ENCODE measurements at places on chromosomes 6 and 20.

- DNase-seq: no peak
Observed at GRCh38 chr20:50224531-50225255, 34.1 kb downstream of the CEBPB start.

GRCh38 chr6:31765559-31765909, 3.1 kb downstream of the SAPCD1 start:
- DNase-seq: no peak

GRCh38 chr20:39342463-39342862, 380.3 kb downstream of the DHX35 start:
- DNase-seq: no peak

GRCh38 chr20:56698297-56698696, 69.2 kb downstream of the TFAP2C start:
- no peak for DNase-seq

- DNase-seq: no peak
Observed at GRCh38 chr20:33119725-33120720, 40.6 kb downstream of the BPIFB4 start.

DNA sequence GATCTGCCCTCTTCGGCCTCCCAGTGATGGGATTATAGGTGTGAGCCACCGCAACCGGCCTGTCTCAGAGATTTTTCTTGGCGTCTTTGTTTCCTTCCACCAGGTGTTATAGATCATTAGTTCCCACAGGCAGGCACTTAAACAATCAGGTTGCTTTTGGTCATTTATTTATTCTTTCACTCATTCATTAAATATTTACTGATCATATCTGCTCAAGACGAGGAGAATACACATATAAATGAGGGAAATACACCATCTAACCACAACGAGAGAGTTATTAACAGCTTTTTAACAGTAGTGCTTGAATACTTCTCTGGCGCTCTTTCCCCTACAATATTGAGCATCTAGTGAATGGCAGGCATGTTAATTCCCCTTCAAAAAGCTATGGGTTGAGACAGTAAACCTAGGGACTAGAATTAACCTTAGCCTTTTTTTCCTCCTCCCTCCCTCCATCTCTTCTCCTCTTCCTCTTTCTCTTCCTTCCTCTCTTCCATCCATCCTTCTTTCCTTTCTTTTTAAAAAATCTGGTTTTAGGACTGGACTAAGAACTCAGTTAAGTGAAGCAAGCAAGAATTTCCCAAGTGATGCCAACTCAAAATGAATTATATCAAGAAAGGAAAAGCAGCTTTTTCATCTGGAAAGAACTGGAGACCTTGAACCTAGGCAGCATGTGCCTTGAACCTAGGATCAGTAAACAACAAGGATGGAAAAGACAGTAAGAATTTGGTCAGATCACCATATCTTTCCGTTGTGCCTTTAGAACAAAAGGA, 41.1 kb upstream of the RFPL4B start:
- DNase-seq: no peak

DNA sequence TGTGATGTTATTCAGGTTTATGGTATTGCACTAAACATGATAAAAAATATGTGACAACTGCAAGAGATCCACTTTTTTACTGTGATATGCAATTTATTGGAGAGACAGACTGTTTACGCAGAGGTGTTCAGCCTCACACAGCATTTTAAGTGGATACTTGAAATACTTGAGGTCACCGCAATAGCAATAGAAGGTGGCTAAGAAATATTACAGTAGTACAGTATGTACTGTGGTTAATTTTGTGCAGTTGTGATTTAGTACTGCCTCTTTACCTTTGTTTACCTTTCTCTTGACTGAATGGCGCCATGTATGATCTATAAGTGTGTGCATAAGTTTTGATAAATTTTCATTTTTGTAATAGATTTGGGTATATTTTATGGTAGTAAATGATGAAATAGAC, 17.4 kb downstream of the MACROD2 start:
- DNase-seq: no peak

- no peak for DNase-seq
Observed at GRCh38 chr6:20205722-20206161, 6.5 kb downstream of the MBOAT1 start.

DNA sequence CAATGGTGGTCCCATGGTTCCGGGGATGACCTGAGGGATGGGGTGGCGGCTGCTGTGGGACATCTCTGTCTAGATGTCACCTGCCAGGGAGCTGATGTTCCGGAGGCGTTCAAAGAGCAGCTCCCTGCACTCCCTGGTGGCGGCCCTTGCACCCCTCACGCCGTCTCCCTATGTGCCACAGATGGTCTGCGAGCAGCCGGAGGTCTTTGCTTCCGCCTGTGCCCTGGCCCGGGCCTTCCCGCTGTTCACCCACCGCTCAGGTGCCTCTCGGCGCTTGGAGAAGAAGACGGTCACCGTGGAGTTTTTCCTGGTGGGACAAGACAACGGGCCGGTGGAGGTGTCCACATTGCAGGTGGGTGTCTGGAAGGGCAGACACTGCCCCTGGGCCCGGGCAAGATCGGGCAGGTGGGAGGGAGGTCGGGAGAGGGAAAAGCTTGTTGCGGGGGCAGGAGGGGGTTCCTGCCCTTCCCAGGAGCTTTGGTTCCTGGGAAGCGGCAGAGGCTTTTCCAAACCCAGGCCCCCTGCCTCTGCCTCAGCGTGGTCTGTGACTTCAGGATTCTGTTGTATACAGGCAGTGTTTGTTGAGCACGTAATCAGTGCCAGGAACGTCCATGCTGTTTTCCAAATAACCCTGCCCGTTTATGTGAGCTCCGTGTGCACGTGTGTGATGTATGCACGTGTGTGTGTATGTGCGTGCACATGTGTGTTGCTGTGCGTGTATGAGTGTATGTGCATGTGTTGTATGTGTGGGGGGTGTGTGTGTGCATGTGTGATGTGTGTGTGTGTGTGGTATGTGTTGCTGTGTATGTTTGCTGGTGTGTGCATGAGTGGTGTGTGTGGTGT, 1.9 kb downstream of the NPEPL1 start:
- DNase-seq: no peak

GRCh38 chr6:134447883-134448387, 130.0 kb upstream of the SGK1 start:
- DNase-seq: no peak

- DNase-seq: no peak
Observed at GRCh38 chr6:111162504-111162903, 75.2 kb downstream of the SLC16A10 start.

DNA sequence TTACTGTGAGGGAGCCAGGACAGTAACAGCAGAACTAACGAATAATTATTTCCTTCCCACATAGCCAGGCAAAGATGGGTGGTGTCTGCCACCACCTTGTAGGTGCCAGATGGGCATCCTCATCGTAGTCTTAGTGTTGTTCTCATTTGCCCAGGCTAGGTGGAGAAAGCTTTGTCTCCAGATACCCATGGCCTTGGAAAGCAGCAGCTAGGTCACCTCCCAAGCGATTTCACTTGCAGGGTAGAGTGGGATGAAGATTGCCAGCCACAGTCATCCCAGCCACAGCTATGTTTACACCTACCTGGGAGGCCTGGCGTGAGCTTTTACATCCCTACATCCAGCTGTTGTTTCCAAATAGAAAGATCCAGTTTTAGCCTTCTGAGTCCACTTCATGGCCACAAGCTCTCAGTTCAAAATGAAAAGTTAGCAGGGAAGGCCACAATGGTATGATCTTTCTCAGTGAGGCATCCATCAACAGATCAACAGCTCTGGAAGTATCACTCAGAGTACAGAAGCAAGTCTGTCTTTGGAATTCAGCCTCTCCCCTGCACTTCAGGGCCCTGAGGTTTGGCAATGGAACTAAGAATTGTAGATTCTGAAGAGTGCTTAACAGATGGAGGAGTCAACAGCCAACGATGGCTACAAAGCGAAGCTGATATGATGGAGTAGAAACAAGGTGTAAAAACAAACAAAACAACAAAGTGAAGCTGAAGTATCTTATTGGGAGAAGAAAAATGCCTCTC, 11.0 kb upstream of the SNRPC start:
- DNase-seq: no peak

DNA sequence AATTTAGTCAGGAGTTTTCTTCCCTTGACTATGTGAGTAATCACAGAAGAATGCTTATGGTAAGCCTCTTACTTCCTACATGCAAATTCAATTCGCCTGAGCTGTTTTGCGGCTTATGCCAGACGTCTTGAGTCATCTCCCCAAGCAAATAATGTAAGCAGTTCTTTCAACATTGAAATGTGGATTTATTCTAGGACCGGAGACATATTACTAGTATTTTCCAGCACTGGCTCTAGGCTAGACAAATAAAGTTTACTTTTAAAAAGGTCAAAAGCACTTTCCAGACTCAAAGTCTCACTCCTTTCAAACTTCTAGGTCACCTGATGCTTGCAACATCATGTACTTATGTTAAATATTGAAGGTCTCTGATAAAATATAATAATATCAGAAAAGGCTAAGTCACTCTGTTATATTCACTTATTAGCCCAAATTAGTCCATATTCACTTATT, 38.1 kb upstream of the NOX3 start:
- no peak for DNase-seq

DNA sequence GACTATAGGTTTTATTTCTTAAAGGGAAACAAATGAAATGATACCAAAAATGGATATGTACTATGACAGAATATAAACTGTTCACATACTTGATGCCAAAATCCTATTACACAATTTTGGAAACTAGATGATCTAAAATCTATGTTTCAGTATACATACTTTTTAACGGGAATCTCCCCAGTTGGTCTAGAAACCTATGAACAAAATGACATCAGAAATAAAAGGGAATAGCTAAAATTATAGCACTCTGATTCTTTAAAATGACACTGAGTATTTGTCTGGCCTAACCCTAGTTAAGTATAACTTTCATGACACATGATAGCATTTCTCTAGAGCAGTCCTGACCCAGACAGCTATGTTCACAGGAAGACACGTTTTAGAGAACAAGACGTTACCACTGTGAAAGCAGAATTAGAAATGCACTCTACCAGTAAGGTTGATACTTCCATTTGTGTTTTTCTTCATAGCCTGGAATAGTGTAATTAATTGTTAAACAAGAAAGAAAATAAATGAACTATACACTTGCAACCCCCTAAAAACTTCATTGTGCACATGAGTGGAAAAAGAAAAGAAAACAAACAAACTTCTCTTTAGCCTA, 3.3 kb downstream of the OSER1 start:
- no peak for DNase-seq

DNA sequence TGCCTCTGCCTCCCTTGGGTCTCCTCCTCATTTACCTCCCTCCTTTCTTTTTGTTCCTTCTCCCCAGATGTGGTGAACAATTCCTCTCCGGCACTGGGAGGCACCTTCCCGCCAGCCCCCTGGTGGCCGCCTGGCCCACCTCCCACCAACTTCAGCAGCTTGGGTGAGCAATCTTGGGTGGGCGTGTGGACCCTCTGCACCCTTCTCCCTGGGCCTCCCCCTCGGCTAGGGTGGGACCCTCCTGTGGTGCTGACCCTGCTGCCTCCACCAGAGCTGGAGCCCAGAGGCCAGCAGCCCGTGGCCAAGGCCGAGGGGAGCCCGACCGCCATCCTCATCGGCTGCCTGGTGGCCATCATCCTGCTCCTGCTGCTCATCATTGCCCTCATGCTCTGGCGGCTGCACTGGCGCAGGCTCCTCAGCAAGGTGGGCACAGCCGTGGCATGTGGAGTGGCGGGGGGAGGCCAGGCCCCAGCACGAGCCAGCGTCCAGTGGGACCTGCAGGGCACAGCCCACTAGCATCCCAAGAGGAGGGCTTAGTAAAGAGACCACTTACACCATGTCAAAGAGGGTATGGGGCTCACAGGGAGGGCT, 8.8 kb downstream of the DDR1 start:
- DNase-seq: no peak

GRCh38 chr6:2998998-2999617, 586 bp upstream of the NQO2 start:
- DNase-seq: no peak

DNA sequence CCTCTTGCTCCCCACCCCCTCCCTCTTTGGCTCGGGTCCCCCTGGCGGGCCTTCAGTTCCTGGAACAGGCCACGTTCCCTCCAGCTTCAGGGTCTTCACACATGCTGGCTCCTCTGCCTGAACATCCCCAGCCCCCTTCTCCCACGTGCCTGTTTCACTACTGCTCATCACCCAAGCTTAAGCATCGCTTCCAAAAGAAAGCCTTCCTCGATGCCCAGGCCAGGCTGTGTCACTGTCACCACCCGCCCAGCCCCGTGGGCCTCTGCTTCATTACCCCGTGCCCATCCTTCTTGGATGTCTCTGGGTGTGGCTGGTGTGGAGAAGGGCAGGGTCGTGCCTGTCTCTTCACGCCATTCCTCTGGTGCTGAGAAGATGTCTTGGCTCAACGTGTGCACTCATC, 2.8 kb downstream of the DLGAP4 start:
- no peak for DNase-seq

- no peak for DNase-seq
Observed at GRCh38 chr6:37679539-37680476, 17.9 kb downstream of the MDGA1 start.

GRCh38 chr20:35571555-35571954, 29.7 kb downstream of the ERGIC3 start:
- no peak for DNase-seq

GRCh38 chr20:31581391-31581790, 23.7 kb upstream of the ID1 start:
- no peak for DNase-seq

GRCh38 chr6:113696960-113697359, 160.2 kb upstream of the MARCKS start:
- DNase-seq: no peak

- DNase-seq: no peak
Observed at GRCh38 chr6:15498640-15499039, 164.2 kb downstream of the DTNBP1 start.

GRCh38 chr6:39520411-39520810, 197.9 kb upstream of the KCNK16 start:
- DNase-seq: no peak

DNA sequence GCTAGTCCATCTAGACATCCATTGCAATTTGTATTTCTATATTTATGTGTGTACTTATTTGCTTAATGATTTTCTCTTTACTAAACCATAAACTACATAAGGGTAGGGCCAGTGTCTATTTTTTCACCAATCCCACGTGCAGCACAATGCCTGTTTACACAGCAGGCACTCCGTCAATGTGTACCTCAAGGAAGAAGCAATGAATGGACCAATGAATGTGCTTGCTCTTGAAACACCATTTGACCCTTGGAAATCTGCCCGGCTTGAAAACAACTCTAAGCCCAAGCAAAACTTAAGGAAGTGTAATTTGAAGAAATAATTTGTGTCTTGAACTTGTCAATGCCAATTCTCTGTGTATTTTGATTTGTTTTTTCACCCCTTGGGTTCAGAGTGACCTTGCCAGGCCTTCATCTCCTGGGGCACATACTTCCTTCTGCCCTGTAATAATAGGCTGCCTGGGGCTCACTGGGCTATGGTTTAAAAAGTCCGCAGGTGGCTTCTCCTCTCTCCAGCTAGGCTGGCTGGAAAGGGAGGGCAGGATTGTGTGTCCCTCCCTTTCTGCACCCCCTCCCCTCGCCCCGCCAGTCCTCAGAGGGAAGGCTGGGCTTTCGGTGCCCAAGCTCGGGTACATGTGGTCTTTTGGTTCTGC, 140.8 kb upstream of the ARMC2 start:
- no peak for DNase-seq
